Panc1 (cell line): ENCODE measurements at places on chromosomes 1 and 21.

DNA sequence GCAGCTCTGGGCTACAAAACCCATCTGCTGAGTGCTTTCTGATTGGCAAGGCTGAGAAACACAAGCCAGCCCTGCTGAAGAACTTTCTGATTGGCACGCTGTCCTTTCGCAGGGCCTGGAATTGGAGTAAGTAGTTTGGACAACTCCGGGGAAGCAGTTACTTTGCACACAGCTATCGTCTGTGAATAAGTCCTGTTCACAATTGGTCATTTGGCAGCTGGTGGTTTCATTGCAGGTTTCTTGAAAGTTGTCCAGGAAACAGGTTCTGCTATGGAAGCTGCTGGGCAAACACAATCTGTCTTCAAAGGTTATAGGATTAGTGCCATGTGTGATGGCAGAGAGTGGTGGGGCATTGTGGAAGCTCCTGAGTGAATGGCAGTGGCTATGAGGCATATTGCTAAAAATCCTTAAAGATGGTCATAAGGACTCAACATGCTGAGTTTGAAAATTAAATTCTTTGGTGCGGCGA lies at the start of gene KRTAP27-1:
TSS of gene KRTAP27-1 (minus strand) at position 419 of the 469 bp plus-strand sequence. CDS start at position 393, 26 bp downstream.
- DNase-seq: no peak

DNA sequence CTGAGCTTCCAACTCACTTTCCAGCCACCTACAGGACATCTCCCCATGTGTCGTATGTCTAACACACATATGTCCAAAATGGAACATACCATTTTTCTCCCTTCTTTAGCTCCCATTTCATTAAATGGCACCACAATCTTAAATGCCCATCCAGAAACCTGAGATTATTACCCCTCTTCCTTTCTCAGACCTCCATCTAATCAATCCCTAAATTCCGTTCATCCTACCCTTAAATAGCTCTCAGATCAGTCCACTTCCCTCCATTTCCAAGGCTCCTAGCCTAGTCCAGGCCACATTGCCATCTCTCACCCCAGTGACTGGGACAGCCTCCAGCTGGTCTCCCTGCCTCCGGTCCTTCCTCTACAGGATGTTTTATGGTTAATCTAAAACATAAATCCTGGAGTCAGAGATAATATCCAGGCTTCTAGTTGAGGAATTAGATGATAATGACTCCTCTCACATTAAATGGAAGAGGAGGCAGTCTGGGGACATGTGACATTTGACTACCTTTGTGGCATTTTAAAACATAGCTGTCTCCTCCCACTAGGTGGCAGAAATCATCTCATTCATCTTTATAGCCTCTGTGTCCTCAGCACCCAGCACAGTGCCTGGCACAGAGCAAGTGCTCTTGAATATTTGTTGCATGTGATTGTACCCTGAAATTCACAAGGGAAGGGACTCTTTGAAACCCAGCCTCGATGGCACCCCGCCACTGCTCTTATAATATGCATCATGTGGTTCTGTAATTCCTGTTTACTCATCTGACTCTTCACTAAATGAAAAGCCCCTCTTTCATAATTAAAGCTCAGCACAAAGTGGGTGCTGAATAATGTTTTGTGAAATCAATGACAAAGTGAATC lies 102.3 kb downstream of the TMEM53 start:
- DNase-seq: no peak

- no peak for DNase-seq
Measured at GRCh38 chr1:51415963-51416362, 85.6 kb upstream of the TTC39A start.

DNA sequence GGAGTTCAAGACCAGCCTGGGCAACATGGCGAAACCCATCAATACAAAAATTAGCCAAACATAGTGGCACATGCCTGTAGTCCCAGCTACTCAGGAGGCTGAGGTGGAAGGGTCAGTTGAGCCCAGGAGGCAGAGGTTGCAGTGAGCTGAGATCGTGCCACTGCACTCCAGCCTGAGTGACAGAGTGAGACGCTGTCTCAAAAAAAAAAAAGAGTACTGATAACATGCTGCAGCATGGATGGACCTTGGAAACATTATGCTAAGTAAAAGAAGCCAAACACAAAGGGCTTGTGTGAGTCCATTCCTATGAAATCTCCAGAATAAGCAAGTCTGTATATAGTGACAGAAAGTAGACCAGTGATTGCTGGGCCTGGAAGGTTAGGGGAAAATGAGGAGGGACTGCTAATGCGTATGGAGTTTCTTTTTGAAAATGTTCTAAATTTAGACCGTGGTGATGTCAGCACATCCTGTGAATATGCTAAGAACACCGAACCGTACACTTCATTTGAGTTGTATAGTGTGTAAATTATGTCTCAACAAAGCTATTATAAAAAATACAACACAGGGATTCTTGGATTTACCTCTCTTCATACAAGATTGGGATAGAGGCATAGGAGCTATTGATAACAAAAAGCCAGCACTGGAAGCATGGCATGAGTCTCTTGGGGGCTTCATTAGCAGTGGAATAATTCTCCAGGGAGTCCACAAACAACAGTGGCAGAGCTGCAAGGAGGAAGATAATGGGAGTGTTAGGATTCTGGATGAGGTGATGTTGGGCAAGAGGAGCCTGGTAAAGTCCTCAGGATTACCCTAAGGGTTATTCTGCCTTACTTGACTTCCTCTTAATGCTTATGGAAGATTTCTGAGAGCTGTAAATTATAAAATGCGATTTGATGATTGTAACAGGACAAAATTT lies 73.5 kb downstream of the TTC3 start:
- no peak for DNase-seq

DNA sequence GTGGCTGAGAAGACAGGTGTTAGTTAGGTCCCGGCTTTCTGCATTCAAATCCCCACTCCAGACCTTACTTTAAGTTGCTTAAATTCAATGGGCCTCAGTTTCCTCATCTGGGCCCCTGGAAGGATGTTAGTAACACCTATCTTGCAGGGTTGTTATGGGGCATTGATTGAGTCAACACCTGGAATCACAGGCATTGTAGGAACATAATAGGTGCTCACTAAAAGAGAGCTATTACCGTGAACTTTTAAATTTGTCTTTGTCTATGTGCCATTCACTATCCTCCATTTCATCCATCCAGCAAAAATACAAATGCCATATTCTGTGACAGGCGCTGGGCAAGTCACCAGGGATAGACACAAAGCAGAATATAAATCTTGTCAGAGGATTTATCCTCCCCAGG lies 10.5 kb upstream of the MAPKAPK2 start:
- no peak for DNase-seq

DNA sequence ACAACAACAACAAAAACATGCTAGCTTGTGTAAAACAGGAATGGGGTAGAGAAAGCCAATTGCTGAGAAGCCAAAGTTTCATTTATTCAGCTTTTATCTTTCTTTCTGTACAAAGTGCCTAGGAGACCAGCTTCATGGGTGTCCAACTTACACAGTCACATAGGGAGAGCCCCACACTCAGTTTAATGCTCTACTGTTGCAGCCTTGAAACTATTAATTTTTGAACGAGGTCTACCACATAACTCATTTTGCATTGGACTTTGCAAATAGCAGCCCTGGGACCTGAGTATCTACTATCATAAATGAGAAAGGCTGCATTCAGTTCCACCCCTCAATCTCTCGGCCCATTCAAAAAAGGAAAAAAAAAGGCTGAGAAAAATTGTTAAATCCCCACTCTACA lies 98.8 kb downstream of the ZNF644 start:
- no peak for DNase-seq

- no peak for DNase-seq
Measured at GRCh38 chr1:51856745-51857144, 21.8 kb downstream of the NRDC start.

- DNase-seq: no peak
Measured at GRCh38 chr1:223179786-223180185, 36.7 kb upstream of the TLR5 start.

DNA sequence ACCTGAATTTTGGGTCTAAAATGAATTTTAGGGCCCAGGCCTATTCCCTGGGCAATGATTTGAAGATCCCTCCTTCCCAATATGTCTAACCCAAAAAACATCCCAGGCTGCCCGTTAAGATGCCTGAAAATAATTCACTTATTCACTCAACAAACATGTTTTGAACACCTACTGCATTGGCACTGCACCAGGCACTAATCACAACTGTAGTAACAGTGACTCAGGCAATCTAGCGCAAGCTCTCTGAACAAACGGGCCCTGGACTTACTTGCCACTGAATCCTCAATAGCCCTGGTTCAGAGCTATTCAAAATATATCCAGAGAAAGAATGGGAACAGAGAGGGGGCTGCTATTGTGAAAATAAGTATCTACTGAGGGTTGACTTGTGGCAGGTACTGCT lies 4.2 kb downstream of the CD244 start:
- no peak for DNase-seq

GRCh38 chr1:241799416-241799815 lies 48.6 kb upstream of the EXO1 start:
- no peak for DNase-seq

GRCh38 chr1:231958448-231958847 lies 331.9 kb downstream of the DISC1 start:
- no peak for DNase-seq

GRCh38 chr1:86692641-86693040 lies 11.7 kb upstream of the SH3GLB1 start:
- DNase-seq: no peak

DNA sequence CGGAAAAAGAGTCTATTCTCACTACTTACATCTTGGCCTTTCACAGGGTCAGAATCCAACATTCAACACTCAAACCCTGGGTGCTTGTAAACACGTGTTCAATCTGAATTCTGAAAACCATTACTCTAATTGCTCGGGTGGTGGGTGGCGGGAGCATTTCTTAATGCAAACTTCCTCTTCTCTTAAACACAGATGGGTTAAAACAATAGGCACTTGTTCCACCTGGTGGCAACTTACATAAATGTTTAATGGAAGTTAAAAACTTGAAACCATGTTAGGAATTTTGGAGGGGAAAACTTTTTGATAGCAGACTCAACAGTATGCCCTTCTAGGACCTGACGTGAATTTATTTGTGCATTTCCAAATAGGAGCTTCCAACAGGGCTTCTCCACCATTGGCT lies 23.4 kb upstream of the TDRD10 start:
- DNase-seq: no peak

DNA sequence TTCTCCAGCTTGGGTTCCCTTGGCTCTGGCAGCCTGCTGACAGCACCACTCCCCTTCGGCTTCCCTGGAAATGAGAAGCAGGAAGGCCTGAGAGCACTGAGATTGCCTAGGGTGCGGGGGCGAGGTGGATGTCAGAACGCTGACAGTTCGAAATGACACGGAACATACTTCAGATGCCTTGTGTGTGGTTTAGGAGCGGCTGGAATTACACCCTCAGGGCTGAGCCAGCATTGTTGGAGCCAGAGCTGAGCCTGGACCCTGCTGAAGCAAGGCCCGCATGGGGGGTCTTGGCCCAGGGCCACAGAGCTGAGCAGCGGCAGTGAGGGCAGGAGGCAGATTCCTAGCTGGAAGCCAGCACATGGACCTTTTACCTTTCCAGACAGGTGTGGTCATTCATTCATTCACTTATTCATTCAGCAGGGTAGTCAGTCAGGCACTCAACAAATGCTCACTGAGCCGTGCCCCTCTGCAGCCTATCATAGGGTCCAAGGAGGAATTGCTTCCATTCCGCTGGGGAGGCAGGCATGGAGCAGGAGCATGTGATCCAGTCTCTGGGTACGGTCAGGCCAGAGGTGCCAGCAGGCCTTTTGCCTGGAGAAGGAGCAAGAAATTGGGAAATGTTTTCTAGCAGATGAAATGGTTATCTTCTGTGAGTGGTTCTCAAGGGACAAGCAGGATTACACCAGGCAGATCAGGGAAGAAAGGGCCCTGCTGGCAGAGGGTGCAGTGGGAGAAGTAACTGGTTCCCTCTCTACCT lies 6.6 kb upstream of the FOXE3 start:
- no peak for DNase-seq

DNA sequence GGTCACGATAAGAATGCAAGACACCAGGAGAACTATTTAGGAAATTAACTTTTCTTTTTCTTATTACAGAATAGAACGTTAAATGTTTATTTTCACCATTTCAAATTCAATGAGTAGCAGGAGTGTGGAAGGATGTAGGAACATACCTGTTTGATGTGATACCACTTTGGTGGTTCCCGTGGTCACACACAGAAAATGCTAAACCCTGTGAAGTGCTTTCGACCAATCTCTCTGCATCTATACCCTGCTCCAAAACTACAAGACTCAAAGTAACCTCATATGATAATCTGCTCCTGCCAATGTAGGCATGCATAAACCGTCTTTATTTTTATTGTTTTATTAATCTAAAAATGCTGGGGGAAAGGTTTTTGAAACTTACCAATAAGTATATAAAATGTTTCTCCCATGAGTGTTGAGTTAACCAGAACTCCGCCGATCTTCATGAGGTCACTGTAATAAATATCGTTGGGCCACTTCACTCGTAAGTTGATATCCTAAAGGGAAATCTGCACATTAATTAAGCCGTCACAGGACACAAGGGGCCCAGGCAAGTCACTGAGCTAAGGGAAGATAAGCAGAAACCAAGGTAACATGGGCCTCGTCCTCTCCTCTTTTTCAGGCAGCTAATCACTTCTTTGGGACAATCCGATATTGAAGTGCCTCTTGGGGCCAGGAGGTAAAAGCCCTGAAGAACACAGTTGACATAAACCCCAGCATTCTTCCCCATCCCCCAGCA lies 60.6 kb downstream of the SIM2 start:
- no peak for DNase-seq

- DNase-seq: no peak
Measured at GRCh38 chr1:234258071-234258470, 115.2 kb upstream of the COA6 start.
